ENCODE measurements at places on chromosomes 4 and X.

GRCh38 chrX:134607523-134607922 lies 50.7 kb downstream of the PLAC1 start:
- DNase-seq, result no peak

GRCh38 chrX:19810802-19811201 lies 76.6 kb downstream of the SH3KBP1 start:
- DNase-seq, result no peak

DNA sequence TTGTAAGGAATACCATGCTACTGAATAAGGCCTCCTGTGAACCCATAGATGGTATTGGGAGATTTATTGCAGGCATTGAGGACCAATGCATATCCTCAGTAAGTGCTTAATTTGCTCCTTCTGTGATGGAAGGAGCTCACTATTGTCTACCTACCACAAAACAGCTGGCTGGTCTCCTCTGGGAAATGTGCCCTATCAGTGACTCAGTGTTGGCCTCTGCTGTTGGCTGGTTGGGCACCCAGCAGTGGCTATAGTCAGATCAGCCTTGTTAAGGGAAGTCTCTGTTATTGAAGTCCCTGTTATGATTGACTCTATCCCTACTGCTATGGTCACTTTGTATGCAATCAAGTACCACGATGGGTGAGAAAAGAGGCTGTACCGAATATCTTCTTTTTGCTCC lies 27.5 kb upstream of the OTUD4 start:
- no peak for DNase-seq

DNA sequence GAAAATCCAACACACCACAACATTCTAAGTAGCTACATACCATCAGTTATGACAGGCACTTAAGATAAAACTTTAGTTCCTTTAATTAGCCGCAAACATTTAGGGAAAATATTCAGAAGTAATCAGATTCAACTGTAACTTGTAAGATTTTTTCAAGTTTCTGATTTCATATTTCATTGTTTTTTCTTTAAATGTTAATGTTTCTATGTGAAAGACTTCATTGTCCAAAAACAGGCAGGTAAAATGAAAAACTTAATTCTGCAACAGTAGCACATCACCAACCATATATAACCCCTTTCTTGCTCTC lies 11.6 kb upstream of the ODAM start:
- no peak for DNase-seq

- DNase-seq, result no peak
These were observed 68.2 kb upstream of the TENM3 start for GRCh38 chr4:182174979-182175378.

DNA sequence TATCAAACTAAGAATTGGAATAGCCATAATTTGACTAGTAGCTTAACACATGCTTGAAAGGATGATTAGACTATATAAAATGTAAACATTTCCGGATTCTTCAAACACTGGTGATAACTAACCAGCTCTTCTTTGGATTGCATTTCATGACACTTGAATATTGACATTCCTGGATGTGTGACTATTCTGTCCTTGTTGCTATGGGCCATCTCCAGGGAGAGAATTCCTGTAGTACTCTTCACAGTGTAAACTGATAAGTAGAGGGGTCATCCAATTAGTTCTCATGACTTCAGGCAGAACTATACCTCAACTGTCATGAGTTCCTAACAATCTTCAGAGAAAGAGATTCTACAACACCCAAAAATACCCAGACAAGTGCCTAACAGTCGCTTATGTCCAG lies 1026.7 kb upstream of the TENM3 start:
- no peak for DNase-seq

DNA sequence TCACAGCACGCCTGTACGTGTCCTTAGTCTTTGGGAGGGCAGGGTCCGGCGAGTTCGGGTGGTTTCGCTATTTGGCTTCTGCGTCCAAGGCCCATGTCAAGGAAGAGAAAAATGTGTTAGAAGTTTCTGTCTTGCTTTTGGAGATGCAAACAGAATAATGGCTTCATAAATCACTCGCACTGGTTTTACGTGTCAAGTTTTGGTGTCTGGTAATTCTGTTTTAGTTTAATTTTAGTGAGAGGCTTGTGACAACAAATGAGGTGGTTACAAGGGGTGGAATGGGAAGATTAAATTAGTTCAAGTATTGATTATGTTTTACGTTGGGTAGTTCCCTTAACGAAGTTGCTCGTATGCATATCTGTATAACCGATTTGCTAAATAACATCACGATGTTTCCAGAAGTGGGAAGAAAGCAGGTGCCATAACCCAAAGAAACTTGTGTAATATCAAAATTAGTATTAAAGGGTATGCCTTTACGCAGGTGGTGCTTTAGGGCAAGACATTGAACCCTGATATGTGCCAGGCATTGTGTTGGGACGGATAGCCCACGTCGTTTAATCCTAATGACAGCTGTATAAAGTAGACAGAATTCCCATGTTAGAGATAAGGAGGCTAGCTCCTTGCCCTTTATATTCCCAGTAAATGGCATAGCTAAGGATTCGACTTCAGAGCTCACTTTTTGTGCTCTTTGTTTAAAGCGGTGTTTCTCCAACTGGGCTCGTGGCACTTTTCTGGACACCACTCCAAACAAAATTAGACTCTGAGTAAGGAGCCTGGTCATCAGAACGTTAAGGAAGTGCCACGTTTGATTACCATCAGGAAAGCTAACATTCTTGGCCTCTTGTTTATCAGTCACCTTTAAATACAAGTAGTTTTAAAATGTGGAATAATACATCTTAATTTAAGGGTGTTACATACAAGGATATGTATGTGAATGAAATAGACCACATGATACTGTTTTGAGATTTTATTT lies 843 bp downstream of the RPL34 start:
- DNase-seq, result no peak

DNA sequence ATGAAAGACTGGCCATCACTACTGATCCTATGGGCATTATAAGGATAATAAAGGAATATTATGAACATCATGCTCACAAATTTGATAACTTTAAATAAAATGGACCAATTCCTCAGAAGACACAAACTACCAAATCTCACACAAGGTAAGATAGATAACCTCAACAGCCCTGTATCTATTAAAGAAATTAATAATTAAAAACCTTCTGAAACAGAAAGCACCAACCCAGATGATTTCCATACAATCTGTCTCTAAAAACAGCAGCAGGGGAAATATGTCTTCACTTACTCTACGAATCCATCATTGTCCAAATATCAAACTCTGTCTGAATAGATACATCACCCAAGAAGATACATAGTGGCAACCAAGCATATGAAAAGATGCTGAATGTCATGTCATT lies 55.2 kb downstream of the LCORL start:
- DNase-seq, result no peak

DNA sequence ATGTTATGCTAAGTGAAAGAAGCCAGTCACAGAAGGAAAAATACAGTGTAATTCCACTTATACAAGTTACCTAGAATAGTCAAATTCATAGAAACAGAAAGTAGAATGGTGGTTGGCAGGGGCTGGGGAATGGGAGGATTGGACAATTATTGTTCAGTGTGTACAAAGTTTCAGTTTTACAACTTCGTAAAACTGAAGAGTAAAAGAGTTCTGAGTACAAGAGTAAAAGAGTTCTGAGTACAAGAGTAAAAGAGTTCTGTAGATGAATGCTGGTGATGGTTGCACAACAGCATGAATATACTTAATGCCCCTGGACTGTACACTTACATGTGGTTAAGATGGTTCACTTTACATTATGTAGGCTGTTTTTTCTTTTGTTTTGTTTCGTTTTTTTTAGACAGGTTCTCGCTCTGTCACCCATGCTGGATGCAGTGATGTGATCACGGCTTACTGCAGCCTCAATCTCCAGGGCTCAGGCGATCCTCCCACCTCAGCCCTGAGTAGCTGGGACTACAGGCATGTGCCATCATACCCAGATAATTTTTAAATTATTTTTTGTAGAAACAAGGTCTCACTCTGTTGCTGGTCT lies 230.9 kb downstream of the SOWAHB start:
- DNase-seq, result no peak

GRCh38 chr4:153418558-153418957 lies 47.6 kb upstream of the TMEM131L start:
- no peak for DNase-seq

GRCh38 chr4:121936101-121936500 lies 15.8 kb downstream of the TRPC3 start:
- DNase-seq, result no peak

GRCh38 chrX:13734278-13735172 lies at the start of the genes OFD1 and TRAPPC2:
TSS of gene OFD1 (plus strand) at chrX:13734748. CDS start at chrX:13735072, 324 bp downstream.
TSS of gene TRAPPC2 (minus strand) at chrX:13734620. CDS start at chrX:13719963, 14,657 bp downstream.
- peak; percentile 88 for DNase-seq

DNA sequence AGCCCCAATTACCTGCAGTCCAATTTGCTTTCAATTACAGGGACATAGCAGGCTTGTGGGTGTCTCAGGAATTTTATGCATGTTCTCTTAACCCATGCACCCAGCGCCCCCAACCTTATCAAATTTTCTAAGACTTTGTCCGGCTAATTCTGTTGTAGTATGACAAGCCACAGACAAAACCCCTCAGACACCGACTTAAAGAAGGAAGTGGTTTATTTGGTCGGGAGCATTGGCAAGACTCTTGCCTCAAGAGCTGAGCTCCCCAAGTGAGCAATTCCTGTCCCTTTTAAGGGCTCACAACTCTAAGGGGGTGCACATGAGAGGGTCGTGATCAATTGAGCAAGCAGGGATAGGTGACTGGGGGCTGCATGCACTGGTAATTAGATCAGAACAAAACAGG lies 28.7 kb upstream of the IL9R start:
- DNase-seq, result no peak

DNA sequence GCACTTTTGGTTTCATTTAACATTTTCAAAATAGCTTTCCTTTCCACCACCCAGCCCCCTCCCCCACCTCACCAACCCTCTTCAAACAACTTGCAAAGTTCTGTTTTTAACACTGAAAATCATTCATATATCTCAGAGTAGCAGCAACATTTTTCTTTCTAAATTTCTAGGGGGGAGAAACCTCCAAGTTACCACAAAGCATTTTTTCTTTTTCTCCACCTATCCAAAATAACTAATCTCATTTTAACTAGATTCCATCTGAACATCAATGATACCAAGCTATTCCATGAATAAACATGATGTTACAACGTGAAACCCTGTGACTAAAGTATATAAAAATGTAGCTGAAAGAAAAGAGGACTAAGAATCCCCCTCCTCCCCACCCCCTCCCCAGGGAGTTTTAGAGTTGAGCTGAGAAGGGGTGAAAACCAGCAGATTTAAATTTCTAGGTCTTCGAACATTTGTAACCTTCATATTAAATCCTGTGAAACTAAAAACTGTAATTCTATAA lies 5.2 kb downstream of the LDB2 start:
- no peak for DNase-seq

DNA sequence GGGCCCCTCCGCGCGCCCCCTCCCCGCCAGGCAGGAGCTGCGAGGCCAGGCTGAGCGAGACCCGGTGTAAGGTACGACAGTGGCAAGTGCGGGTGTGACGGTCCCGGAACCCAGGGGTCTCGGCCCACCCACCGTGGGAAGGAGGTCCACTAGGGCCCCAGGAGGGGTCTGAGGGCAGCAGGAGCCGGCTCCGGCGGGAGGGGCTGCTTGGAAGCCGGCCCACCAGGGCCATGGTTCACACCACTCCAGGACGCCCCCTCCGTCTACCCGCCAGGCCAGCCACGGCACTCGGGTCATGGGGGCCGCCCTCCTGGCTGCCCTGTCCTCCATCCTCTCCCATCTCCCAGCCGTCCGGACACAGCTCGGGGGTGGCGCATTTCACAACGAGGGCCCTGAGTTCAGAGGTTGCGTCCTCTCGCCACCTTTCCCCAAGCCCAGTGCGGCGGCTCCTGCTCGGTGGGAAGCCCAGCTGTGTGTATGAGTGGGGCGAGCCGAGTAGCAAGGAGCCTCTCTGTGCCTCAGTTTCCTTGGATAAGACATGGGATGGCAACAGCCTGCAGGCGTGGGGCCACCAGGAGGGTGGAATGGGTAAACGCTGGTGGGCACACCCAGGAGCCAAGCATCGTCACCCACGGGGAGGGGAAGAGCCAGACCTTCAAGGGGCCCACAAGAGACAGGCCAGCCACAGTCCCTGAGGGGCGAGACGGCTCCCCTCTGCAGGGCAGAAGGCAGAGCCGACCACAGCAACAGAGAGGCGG lies 81.3 kb downstream of the FAM53A start:
- no peak for DNase-seq

- no peak for DNase-seq
These were observed 102.5 kb downstream of the PTTG2 start for GRCh38 chr4:38062776-38063097.
